Mesothelial cell of epicardium (in vitro differentiated cells): ENCODE measurements at places on chromosomes 3 and 15.

- peak; percentile 42 for DNase-seq
These were observed 630 bp downstream of the SNRK start for GRCh38 chr3:43286841-43287499.

- DNase-seq, result no peak
These were observed 554 bp upstream of the GSK3B start for GRCh38 chr3:120094776-120095225.

GRCh38 chr3:59326246-59327024 lies 276.6 kb upstream of the CFAP20DC start:
- DNase-seq, result no peak

GRCh38 chr3:115245899-115246298 lies 98.8 kb upstream of the ZBTB20 start:
- DNase-seq, result no peak

- DNase-seq, result no peak
These were observed 253.3 kb downstream of the CLSTN2 start for GRCh38 chr3:140188285-140188684.
